ENCODE measurements at places on chromosomes 3 and 15.
A peak's percentile ranks its signal among the peaks of the same experiment; 100 is the strongest.

DNA sequence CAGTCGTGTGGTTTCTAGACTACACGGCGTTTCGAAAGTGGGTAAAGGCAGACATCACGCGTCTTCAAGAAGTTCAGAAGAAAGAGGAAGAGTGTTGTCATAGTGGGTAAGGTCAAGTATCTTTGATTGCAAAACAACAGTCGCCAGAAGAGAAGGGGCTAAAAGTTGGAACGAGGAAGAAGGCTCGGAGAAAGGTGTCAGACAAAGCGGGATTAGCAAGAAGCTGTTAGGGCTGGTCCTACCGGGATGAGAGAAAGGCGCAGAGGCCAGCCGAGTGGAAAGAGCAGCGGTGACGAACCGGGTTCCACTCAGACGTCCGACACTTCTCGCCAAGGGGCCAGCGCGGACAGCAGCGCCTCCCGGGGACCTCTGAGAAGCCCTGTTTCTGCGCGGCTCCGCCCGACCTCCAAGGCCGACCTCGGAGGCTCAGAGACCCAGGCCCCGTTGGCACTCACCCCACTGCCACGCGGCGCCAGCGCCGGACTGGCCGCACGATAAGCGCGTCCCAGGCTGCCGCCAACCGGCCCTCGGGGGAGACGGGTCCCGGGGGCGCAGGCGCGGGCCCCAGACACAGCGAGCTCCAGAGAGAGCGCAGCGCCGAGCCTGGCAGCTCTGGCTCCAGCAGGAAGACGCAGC lies 436 bp downstream of the ADPGK start:
- peak; percentile 63 for DNase-seq

GRCh38 chr3:63385629-63386028 lies 107.5 kb downstream of the SYNPR start:
- DNase-seq: no peak

DNA sequence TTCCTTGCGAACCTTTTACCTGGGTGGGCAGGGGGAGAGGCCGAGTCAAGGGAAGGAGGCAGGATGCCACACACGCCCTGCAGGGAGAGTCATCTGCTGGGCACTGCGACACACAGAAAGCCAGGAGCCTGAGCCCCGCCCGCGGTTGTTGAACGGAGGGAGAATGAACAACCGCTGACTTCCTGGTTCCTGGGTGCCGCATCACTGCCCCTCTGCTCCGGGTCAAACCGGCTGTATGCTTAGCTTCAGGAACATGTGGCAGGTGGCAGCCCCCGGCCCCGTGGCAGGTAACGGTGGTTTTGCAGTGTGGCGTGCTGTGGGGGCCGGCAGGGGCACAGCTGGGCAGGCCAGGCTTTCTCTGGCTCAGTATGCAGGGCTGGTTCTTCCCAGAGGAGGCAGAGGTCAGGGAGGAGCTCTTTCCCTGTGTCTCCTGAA lies 33.4 kb downstream of the APBA2 start:
- peak; percentile 51 for DNase-seq

- DNase-seq: no peak
Observed at GRCh38 chr3:37736624-37737023, 125.1 kb upstream of the CTDSPL start.

GRCh38 chr3:102400142-102400541 lies 34.7 kb upstream of the ZPLD1 start:
- no peak for DNase-seq

- no peak for DNase-seq
Observed at GRCh38 chr3:51668756-51669155, 2.3 kb upstream of the TEX264 start.

- no peak for DNase-seq
Observed at GRCh38 chr3:12959838-12960378, 113.3 kb downstream of the IQSEC1 start.

DNA sequence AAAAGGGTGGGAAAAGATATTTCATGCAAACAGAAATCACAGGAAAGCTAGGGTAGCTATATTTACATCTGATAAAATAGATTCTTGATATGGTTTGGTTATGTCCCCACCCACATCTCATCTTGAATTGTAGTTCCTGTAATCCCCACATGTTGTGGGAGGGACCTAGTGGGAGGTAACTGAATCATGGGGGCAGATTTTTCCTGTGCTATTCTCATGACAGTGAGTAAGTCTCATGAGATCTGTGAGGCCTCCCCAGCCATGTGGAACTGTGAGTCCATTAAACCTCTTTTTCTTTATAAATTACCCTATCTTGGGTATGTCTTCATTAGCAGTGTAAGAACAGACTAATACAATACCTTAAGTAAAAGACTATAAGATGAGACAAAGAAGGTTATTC lies 558.1 kb downstream of the RSL24D1 start:
- no peak for DNase-seq

GRCh38 chr3:56890448-56891091 lies 88.8 kb upstream of the ARHGEF3 start:
- peak; percentile 25 for DNase-seq

GRCh38 chr3:102827386-102827785 lies 392.6 kb downstream of the ZPLD1 start:
- no peak for DNase-seq

GRCh38 chr3:20396335-20396734 lies 210.3 kb upstream of the SGO1 start:
- no peak for DNase-seq

- DNase-seq: no peak
Observed at GRCh38 chr15:32685576-32685975, 32.2 kb upstream of the GREM1 start.

DNA sequence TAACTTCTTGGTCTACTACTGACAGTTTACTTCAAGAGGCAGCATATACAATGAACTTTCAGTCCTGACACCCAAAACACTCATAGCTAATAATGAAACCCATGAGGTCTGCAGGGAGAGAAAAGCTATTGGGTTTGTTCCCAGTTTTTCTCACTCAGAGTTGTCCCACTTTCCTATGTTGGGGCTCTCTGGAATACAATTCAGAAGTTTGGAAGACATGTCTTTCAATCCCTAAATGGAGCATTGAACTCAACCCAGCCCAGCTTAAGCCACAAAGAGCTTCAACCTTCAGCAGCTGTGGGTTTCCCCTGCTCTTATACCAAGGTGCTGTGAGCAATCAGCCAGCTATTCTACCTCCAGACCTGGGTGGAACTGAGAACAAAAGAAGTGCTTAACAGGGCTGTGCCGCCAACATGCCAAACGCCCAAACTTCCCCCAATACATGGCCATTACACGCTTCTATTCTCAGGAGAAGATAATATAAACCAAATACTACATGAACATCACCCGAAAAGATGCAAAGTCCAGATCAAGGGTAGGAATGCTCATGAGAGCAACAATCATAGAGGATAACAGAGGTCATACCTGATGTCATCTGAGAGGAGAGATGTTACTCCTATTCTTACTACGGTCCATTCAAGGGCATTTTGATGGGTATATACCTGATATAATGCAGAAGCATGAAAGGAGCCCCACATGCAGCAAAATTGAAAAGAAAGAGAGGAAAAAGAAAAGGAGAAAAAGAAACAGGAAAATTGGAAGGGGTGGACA lies 131.2 kb upstream of the TGFBR2 start:
- DNase-seq: peak; percentile 13

GRCh38 chr15:61936528-61937195 lies 123.6 kb downstream of the VPS13C start:
- no peak for DNase-seq

- DNase-seq: no peak
Observed at GRCh38 chr3:15959434-15959811, 161.6 kb upstream of the ANKRD28 start.

DNA sequence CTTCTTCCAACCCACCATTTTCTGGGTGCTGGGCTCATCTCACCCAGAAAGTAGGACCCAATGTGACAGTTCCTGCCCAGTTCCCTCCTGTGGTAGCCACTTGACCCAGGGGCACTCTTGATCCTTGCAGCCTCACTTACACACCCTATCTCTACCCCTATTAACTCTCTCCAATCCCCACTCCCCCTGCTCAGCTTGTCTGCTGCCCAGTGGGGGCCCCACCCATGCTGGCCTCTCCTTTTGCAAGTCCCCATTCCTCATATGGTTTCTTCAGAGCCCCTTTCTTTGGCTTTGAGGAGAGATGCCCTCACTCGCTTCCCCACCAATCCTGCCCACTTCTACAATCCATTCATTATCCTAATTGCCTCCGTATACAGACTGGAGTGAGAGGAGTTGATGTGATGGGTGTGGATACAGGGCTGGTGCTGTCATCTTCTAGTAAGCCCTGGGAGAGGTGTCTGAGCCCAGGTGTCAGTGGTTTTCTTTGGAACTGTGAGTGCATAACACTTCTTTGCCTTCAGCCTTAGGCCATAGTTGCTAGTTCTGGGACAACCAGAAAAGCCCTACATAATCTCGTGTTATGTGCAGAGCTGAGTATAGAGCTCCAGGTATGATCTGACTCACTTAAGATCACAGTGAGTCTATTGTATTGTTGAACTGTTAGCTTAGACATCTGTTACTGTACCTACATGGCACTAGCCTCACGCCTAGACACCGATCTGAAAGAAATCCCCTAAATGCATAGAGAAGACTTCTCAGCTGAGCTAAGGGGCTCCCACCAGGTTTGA lies 4.8 kb upstream of the CCR5 start:
- DNase-seq: no peak

- DNase-seq: no peak
Observed at GRCh38 chr15:31522028-31522427, 195.4 kb downstream of the KLF13 start.

GRCh38 chr3:148648685-148649352 lies 48.9 kb upstream of the AGTR1 start:
- DNase-seq: no peak

All from activated CD4-positive, alpha-beta T cell treated with anti-CD3 and anti-CD28 coated beads, Interleukin-2, amount 10 ng/mL, durations not matched to agents 7 days and 5 days (primary cell).